ENCODE measurements at places on chromosomes 5 and 9. TPM values are rescaled to one million over a fixed set of nuclear protein-coding genes. Genes with fewer than 3 reads are reported as not detected.
A peak's percentile ranks its signal among the peaks of the same experiment; 100 is the strongest.

GRCh38 chr9:88732128-88732527, 197.2 kb downstream of the NXNL2 start:
- peak; percentile 55 for DNase-seq

The IL9 gene
- not detected for polyA plus RNA-seq

GRCh38 chr9:4490705-4491625, 697 bp downstream of the SLC1A1 start:
- DNase-seq, result no peak

The SPTLC1 gene
- polyA plus RNA-seq, result 38.3 TPM
